Ovary (tissue), 10 donors: ENCODE measurements at places on chromosomes 1 and 21. TPM values are rescaled to one million over a fixed set of nuclear protein-coding genes. Genes with fewer than 3 reads are reported as not detected.

Gene DAP3
- 81.5 TPM for total RNA-seq

DNA sequence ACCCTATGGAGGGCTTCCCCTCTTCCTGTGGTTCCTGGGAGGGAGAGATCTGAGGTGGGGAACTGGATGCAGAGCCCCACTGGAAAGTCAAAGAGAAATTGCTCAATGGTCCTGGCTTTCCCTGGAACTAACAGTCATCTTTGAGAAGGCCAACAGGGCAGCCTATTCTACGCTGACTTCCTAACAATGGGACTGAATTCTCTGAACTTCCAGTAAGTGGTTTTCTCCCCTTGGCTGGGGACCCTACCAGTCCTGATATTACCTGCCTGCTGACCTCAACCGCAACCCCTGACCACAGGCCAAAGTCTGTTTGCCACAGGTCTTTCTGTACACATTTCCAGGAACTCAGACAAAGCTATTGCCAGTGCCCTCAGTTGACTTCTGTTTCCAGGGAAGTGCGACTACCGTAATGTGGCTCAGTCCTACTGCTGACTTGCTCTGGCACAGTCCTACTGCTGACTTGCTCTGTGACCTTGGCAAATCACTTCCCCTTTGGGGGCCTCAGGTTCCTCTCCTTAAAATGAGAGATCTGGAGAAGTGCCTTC, 55.3 kb downstream of the C8B start:
- H3K36me3 ChIP-seq, result no peaks in the 10 kb centered on the region
- no peak overlapping the region for H3K27ac ChIP-seq
- H3K27me3 ChIP-seq, result no peaks in the 10 kb centered on the region

- no peak overlapping the region for H3K4me3 ChIP-seq
- no peaks in the 10 kb centered on the region for H3K4me1 ChIP-seq
- DNase-seq, result no peak
- H3K27me3 ChIP-seq, result no peaks in the 10 kb centered on the region
- no peaks in the 10 kb centered on the region for H3K36me3 ChIP-seq
Observed at GRCh38 chr1:204735042-204735441, 49.5 kb upstream of the LRRN2 start.

GRCh38 chr1:19096036-19096833, 113.8 kb downstream of the UBR4 start:
- no peaks in the 10 kb centered on the region for H3K36me3 ChIP-seq
- H3K27me3 ChIP-seq, result no peaks in the 10 kb centered on the region

DNA sequence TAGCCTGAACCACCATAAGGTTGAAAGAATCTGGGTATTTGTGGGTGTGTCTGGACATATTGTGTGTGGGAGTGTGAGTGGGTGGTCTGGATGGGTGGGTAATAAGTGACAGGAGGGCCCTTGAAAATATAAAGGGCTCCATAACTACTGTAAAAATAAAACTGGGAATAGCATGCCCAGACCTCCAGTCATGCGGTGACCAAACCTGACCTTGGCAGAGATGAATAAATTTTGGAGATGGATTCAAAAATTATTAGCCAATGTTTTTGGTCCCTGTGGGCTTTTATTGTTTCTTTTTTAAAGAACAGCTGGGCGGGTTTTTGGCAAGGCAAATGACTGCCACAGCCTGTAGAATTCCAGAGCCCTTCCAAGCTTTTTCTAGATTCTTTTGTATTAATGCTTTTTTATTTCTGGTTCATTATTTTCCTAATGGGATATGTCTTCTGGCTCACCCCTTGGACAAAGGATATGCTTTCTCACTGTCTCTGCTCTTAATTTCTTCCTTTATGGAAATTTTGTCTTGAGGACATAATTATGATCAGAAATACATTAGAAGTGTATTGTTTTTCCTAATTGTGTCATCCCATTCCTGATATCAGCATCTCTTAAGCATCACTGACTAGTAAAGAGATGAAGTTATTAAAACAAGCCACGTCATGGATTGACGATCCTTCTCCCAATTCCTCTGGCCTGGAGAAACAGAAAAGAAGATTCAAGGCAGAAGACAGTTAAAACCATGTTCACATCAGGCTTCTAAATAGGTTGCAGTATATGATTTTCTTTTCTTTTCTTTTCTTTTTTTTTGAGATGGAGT, 69.5 kb downstream of the NTMT2 start:
- H3K4me3 ChIP-seq, result no peak overlapping the region
- DNase-seq, result peak; percentile 24
- no peaks in the 10 kb centered on the region for H3K36me3 ChIP-seq

DNA sequence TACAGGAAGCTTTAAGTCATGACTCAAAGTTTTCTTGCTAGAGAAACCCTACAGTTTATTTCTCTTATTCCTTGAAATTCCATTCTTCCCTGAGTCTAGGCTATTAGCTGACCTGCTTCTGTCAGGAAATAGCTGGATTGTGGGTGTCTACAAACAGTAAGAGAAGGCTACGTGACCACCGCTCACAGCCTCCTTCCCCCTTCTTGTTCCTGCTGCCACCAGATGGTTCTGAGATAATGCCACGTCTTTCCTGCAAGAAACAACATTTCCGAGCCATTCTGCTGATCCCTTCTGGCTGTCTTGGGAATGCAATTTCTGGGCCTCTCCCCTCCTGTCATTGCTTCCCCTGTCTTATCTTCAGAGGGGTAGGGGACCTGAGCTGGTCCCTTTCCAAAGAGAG, 128.9 kb upstream of the SGIP1 start:
- H3K27ac ChIP-seq, result no peak overlapping the region
- peaks cover 6% of the 10 kb centered on the region for H3K4me1 ChIP-seq
- no peaks in the 10 kb centered on the region for H3K27me3 ChIP-seq
- no peaks in the 10 kb centered on the region for H3K36me3 ChIP-seq
- no peak for DNase-seq

- H3K4me1 ChIP-seq, result peaks cover 69% of the 10 kb centered on the region
- no peak for DNase-seq
- H3K36me3 ChIP-seq, result no peaks in the 10 kb centered on the region
- no peak overlapping the region for H3K27ac ChIP-seq
- H3K4me3 ChIP-seq, result no peak overlapping the region
Observed at GRCh38 chr1:54290506-54291184, 90.7 kb downstream of the MRPL37 start.
